ENCODE measurements at places on chromosomes 11 and 22.

DNA sequence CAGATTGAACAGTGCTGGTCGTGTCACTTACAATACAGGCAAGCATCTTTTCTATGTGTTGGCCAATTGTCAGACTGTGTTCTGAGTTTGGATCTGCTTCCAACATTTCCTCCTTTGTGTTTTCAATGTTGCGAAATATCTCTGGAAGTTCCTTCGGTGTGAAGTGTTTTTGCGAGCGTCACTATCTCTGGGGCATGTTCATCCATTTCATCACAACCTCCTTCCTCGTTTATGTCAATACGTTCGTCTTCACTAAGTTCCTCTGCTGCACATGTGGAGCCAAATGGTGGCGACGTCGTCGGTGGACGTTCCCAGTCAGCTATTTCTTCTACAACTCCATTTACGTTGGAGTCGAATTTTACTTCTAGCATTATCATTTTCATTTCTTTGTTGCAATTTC lies 100.2 kb upstream of the LMO1 start:
- no peak for DNase-seq

GRCh38 chr22:21681566-21682370 lies 16.0 kb downstream of the PPIL2 start:
- DNase-seq = no peak

DNA sequence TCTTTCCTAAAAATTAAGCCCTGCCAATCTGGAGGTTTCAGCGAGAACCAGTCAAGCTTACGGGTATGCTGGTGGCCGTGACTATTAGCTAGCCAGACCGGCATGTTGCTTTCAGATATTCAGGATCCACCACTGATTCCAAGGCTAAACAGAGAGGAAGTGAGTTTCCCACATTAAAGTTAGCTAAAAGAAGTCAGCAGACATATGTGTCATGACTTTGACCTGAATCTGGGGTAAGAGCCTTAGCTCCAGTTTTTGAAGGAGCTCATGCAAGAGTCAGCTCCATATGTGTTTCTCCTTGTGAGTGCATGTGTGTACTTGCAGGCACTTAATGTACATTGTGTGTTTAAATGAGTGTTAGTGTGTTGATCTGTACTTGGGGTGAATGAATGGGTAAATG lies 1.4 kb downstream of the ZFPL1 start:
- DNase-seq = no peak

DNA sequence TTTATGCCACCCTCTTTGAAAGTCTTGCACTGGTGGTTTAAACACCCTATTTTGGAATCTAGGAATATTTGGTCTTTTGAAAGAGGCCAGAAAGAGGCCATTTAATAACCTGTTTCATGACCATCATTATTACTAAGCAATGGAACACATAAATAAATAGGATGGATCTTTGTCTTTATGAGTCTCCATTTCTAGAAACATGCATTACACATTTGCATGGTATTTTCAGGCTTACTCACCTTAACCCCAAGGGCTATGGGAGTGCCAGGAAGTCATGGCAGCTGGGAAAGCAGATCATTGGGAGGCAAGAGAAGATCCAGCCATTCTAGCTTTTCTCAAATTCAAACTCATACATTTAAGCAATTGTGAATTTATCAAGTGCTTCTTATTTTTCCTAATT lies 185.8 kb upstream of the POU2AF2 start:
- DNase-seq = no peak

DNA sequence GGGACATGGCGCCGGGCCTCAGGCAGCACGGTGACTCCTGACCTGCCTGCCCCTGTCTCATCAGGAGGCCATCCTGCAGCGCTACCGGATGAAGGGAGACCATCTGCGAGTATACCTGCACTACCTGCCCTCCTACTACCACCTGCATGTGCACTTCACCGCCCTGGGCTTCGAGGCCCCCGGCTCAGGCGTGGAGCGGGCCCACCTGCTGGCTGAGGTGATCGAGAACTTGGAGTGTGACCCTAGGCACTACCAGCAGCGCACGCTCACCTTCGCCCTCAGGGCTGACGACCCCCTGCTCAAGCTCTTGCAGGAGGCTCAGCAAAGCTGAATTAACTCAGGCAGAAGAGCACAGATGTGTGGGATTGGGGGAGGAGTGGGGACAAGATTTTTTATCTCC lies 10.2 kb upstream of the ST3GAL4 start:
- DNase-seq = no peak

DNA sequence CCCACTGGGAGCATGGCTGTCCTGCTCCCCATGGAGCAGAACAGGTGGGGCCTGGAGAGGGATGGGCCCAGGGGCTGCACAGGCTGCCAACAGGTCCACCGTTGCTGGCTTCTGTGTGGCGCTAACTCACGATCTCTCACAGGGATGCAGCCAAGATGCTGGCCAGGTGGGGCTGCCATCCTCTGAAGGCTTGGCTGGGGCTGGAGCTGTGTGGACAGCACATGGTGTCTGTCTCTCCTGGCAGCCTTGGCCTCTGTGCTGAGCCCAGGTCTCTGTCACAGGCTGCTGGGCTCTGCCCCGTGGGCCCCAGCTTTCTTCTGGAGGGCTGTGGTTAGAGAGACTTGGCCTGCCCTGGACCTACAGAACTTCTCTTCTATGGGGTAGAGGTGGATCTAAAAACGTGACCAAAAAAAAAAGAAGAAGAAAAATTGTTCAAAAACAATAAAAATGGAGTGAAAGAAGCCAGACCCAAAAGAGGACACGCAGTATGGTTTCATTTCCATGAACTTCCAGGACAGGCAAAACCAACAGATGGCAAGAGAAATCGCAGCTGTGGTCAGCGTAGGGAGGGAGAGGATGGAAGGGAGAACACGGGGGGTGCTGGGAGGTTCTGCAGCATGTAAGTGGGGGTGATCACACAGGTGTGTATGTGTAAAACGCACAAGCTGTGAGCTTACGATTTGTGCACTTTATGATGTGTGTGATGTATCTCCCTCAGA lies 12.2 kb downstream of the PARVG start:
- DNase-seq = no peak

DNA sequence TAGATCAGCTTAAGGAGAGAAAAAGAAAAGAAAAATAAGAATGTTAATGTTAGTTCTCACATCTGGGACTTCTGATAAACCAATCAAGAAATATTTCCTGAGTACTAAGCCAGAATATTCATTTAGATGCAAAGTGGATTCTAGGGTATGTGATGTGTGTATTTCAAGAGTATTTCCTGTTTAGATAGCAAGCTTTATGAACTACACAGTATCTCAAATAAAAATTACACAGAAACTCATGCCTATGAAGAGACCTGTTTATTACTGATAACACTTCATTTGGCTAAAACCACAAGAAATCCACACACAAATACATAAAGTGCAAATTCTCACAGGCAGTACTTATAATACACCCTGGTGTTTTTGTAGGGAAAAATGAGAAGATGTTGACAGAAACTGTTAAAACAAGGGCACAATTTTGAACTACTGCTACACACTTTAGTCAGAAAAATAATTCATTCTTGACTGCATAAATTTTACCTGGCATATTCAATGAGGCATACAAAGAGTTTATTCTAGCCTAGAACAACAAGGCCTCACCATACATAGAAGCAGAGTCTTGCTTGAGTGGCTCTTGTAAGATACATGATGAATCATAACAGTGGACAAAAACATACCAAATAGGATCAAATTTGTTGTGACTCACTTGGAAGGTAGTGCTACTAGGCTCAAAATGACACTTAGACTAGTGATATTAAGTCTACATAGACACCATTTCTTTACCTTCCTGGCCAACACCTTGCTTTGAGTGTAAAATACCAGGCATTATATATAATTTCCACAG lies 18.8 kb upstream of the P4HA3 start:
- no peak for DNase-seq

DNA sequence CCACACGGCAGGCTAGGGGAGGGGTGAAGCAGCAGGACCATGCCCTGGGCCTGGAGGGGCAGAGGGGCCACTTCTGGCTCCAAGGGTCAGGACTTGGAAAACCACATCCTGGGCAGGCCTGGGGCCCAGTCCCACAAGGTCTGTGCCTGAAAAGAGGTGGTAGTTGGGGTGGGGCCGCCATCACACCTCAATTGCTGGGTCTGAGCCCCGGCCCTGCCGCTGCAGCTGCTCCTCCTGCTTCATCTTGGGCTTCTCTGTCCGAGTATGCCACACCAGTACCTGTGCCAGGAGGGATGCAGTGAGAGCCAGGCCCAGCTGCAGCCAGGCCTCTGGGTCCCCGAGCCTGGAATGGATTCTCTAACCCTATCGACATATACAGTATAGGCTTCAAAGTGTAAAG lies 2.5 kb downstream of the ROM1 start:
- DNase-seq = no peak

DNA sequence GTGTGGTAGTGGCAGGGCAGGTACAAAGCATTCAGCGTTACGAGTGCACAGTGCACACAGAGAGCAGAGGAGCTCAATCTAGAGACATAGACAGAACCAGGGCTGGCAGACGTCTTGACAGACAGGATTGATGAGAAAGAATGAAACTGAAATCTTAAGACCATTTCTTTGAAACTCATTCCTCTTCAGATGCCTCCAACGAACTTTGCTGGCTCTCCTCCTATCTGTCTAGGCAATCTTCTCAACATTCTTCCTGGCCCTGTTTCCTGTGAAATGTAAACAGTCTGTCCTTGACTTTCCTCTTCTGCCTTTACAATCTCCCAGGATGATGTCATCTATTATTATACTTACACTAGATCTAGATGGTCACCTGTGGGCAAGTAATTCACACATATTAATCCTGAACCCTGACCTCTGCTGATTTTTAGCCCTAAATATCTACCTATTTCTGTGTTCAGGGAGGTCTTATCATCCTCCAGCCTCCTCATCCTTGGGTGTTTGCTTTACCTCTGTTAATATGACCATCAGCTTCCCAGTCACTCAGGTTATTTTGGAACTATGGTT lies 119.5 kb downstream of the ENTHD1 start:
- DNase-seq = no peak

DNA sequence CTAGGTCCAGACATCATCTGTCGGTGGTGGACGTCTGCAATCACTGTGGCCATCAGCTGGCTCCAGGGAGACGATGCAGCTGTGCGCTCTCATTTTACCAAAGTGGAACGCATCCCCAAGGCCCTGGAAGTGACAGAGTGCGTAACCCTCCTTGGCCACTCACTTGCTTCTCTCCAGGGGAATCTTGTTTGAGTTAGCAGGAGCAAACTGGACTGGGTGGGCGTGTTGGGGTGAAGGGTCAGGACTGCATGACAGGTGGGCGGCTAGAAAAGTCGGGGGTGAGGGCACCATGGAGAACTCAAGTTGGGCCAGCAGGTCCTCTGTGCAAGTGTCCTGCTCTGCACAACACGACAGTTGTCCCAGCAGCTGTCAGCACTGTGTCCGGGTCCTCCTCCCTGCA lies 16.2 kb downstream of the SHISA8 start:
- no peak for DNase-seq

GRCh38 chr11:17596711-17597110 lies 49.7 kb downstream of the OTOG start:
- no peak for DNase-seq

DNA sequence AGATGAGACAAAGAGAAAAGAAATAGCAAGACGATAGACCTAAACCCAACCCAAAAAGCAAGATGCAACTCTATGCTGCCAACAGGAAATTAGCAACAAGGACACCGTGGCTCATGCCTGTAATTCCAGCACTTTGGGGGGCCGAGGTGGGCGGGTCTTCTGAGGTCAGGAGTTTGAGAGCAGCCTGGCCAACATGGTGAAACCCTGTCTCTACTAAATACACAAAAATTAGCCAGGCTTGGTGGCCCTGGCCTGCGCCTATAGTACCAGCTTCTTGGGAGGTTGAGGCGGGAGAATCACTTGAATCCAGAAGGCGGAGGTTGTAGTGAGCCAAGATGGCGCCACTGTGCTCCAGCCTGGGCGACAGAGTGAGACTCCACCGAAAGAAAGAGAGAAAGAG lies 24.3 kb upstream of the IL10RA start:
- no peak for DNase-seq

- no peak for DNase-seq
Measured at GRCh38 chr11:17777086-17777737, 42.6 kb downstream of the KCNC1 start.

DNA sequence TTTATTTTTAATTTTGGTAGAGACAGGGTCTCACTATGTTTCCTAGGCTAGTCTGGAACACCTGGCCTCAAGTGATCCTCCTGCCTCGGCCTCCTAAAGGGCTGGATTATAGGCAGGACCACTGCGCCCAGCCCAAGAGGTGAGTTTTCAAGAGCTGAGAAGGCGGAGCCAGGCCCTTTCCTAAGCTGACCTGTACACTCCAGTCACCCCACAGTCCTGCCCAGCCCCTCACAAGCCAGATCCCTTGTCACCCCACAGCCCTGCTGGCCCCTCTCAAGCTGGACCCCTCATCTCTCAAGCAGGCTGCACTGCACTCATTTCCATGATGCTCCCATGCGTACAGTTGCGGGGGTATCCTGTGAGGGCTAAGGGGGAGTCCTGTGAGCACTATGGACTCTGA lies 2.9 kb downstream of the DENND6B start:
- DNase-seq = no peak

GRCh38 chr11:14750911-14751310 lies 107.3 kb downstream of the PDE3B start:
- DNase-seq = no peak

GRCh38 chr11:103659743-103660142 lies 376.7 kb upstream of the DDI1 start:
- no peak for DNase-seq

DNA sequence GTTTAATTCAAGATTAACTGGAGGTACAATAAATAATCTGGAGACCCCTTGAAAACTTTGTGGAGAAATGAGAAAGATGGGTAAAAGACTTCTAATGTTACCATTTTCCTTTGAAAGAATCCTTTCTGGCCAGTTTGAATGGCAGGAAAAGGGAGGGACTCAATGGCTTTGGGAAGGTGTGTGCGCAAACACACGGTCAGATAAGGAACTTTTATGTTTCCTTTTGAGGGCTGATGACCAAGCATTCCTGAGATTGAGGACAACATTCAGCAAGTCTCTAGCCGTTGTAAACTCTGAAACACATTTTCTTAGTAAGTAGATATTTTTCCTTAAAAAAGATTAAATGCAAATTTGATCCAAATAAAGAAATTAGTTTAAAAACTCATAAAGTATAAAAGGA lies 909.7 kb upstream of the TENM4 start:
- no peak for DNase-seq

GRCh38 chr22:36901411-36902142 lies 11.9 kb upstream of the CSF2RB start:
- DNase-seq = no peak

GRCh38 chr11:118790357-118791110 lies 430 bp downstream of the DDX6 start:
- peak; percentile 48 for DNase-seq

- DNase-seq = no peak
Measured at GRCh38 chr11:9605742-9606141, 32.3 kb downstream of the WEE1 start.
